ENCODE measurements at places on chromosomes 1 and 21.

GRCh38 chr1:24244519-24245268 is 57.6 kb upstream of the IFNLR1 start:
- DNase-seq, result no peak

- DNase-seq, result no peak
Measured at GRCh38 chr1:246888522-246888921, 43.2 kb downstream of the AHCTF1 start.

- no peak for DNase-seq
Measured at GRCh38 chr1:44154049-44154448, 12.6 kb upstream of the KLF18 start.

- DNase-seq, result peak; percentile 59
Measured at GRCh38 chr1:70675737-70676156, 264.7 kb downstream of the CTH start.

- no peak for DNase-seq
Measured at GRCh38 chr1:84303314-84303830, 1.9 kb downstream of the SAMD13 start.

- peak; percentile 50 for DNase-seq
Measured at GRCh38 chr1:228062085-228062791, 20.3 kb upstream of the ARF1 start.

DNA sequence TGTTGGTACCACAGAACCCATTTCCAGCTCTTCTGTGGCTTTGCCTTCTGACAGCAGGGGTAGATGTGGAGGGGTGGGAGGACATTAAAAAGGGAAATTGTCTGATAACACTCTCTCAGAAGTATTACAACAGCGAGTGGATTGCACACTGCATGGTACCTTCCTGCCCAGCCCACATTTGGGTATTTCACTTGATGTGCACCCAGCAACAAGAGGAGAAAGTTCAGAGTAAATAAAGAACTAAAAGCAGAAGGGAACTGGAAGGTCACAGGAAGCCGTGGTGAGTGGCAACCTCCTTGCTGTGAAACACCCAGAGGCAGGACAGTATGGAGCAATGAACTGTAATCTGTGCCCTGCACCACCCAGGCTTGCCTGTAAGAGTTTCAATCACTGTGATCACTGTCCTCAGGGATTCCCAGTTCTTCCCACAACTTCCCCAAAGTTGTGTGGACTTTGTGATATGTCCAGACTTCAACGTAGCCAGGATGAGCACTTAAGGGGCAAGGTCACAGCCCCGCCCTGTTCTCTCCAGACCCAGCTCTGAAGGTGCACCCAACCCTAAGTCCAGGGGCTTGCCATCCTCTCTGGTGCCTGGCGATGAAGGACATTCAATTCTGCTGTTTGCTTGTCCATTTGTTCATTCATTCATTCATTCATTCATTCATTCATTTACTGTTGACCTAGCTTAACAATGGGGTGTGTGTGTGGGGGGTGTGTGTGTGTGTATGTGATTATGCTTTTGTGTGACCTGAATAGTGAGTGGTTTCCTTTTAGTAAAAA is 18.7 kb upstream of the F5 start:
- DNase-seq, result no peak

DNA sequence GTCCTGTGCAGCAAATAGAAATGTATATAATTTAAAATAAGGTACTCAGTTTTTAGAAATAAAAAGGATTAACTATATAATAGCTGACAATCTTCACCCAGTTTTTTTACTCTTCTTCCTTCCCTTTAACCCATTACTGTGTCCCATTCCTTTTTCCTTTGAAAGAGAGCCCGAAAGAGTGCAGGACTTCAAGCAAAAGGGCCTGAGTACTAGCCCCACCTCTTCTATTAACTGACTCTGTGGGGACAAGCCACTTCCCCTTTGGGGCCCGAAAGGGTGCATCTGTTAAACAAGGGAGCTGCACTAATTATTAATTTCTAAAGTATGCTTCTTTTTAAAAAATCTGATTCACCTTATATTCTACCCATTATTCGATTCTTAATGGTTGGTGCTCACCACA is 3.3 kb downstream of the USP24 start:
- no peak for DNase-seq

DNA sequence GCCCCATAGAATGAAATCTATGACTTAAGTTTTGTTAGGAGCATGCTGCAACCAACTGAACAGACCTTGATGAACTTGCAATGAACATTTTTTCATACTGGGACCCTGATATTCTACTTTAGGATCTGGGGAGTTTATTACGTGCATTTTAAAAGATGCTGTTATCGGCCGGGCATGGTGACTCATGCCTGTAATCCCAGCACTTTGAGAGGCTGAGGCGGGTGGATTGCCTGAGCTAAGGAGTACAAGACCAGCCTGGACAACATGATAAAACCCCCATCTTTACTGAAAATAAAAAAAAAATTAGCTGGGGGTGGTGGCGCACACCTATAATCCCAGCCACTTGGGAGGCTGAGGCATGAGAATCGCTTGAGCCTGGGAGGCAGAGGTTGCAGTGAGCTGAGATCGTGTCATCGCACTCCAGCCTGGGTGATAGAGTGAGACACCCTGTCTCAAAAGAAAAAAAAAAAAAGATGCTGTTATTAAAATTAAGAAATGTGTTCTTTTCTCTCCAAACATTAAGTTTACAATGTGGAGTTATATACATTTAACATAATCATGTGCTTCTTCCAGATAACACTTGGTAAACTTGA is 7.1 kb downstream of the MPZL1 start:
- no peak for DNase-seq

GRCh38 chr1:26378088-26378878 is 5.7 kb upstream of the ZNF683 start:
- DNase-seq, result no peak

DNA sequence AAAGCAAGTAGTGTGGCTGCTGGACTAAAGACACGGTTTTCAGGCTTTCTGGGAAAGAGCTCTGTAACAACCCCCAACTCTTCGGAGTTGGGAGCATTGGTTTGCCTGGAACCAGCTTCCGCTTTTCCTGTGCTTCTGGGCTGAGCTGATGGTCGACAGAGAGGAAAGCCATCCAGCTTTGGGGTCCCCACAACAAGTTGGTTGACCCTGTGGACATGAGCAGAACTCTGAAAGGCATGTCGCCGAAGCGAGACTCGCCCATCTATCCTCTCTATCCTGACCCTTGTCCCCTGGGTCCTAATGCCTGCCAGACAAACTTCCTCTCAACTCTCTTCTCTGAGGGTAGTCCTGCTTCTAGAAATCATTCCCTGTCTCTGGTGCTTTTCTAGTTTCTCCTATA is 31.9 kb upstream of the FCGR2A start:
- DNase-seq, result peak; percentile 69

- DNase-seq, result peak; percentile 96
Measured at GRCh38 chr1:58397187-58397820, 149.2 kb downstream of the OMA1 start.

DNA sequence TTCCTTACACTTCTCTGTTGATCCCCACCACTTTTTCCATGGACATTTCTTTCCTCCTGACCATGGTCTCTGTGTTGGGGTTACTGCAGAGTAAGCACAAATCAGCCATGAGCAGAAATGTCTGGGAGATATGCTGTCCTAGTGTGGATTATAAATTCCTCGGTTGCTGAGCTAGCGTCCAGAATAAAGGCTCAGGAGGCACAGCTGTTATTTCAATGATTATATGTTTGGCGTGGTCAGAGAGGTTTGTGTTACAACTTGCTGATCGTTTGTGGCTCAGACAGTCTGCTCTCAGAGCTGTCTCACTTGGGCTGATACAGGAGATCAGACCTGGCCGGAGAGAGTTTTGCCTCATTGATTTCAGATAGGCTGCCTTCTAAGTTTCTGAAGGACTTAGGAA is 37.5 kb upstream of the LAMC2 start:
- DNase-seq, result no peak

DNA sequence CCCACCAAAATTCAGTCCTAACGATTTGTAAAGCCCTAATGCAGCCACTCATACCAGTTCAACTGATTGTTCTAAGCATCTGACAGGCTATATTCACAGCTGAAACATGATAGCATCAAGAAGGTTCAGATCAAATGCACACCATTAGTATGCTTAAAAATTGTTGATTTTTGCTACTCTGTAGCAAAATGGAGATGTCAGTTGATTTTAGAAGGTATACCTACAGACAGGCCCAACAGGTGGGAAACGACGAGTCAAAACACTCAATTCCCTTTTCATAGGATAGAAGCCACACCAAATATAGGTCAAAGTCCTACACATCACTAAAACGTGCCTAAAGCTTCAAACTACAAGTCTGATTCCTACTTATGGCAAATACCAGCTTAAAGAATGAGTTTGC is 6.7 kb downstream of the SFPQ start:
- no peak for DNase-seq

- no peak for DNase-seq
Measured at GRCh38 chr1:40732756-40733301, 41.3 kb downstream of the NFYC start.

GRCh38 chr1:161259765-161260164 is 1.2 kb downstream of the PCP4L1 start:
- DNase-seq, result no peak

DNA sequence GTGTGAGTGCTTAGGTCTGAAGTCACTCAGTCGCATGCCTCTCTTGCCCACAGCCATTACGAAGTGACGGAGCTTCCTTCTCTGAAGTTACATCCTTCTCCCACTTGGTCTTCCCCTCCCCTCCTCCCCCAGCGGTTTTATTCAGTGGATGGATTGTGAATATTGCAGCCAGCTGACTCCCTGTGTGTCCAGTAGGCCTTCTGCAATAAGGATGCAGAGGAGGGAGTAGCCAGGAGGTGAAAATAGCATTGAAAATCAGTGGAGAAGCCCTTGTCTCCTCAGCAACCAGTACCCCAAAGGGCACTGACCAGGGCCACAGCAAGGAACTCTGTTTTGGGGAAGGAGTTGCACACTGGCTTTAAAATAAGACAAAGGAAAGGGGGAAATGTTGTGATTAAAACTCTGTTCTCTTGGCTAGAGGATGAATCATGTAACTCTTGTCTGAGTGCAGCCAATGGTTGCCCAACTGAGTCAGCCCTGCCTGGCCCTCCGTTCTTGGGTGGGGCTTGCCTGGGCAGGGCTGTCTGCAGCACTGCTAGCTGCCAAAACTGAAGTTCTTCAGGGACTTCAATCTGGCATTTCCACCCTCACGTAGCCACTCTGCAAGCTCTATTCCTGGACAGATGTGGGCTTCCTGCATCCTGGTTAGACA is 4.3 kb downstream of the S100A10 start:
- DNase-seq, result peak; percentile 82

- DNase-seq, result no peak
Measured at GRCh38 chr1:77536813-77537212, 145.6 kb downstream of the ZZZ3 start.

DNA sequence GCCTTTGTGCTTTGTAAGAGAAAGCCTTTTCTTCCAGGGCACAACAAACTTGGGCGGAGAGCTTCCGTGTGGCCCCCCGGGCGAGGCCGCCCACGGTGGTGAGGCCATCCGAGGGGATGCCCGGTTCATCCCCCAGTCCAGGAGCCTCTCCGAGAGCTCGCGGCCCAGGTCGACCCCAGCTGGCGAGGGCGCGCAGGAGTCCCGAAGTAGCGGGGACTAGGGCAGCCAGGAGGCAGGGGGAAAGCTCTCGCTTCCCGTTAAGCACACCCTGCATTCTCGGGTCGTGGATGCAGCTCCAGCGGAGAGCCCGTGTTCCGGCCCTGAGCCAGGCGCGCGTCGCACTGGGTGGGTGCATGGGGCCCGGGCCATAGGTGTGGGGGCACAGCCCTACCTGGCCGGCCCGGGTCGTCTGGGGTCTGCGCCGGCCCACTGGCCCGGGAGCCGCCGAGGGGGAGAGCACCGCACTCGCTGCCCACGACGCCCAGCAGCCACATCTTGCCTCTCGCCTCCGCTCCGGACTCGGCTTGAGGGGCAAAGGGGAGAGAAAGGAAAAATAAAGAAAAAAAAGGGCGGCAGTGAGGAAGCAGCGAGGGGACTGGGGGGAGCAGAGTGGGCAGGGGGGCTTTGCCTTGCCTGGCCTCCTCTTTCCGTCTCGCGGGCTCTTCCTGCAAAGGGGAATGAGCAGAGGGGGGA is 1.8 kb downstream of the RNF220 start:
- no peak for DNase-seq

All from islet precursor cell (in vitro differentiated cells).